ENCODE measurements at places on chromosomes 5 and 9.
A peak's percentile ranks its signal among the peaks of the same experiment; 100 is the strongest.

GRCh38 chr9:108283696-108284095 lies 572.1 kb downstream of the ACTL7B start:
- no peak for DNase-seq

DNA sequence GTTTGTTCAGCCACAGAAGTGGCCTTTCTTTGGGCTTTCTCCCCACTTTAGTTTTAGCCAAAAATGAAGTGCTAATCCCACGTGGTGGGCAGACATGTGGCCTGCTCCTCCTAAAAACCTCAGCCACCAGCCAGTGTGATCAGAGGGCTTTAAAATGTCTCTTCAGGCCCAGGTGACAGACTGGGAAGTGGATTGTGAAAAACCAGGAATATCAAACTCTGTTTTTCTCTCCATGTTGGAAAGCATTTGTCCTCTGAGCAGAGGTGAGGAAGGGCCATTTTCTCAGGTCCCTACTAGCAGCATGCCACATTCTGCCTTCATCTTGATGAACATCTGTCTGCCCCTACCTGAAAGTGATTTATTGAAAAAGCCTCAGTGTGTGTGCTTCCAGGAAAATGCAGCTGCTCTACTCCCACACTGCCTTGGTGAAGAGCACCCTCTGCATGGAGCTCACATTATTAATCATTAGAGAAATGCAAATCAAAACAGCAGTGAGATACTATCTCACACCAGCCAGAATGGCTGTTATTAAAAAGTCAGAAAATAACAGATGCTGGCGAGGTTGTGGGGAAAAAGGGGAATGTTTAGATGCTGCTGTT lies 181.2 kb upstream of the DMAC1 start:
- no peak for DNase-seq

- DNase-seq = no peak
Observed at GRCh38 chr9:14687042-14687719, 6.1 kb downstream of the ZDHHC21 start.

- peak; percentile 68 for DNase-seq
Observed at GRCh38 chr9:112784020-112784785, 33.6 kb downstream of the SNX30 start.

DNA sequence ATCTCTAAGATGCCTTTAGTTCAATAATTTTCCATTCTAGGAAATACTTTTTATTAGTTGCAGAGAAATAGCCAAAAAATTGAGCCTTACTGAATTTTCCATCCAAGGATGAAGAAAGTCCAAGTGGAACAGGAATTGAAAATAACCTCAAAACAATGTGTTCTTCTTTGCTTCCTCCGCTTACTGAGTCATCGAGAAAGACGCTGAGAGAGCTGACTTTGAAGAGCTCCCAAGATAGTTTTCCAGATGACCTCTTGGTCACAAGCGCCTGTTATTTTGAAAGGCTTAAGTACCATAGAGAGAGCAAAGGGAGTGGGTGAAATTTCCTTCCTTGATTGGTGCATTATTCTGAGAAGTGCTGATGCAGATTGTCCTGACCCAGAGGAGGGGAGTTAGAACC lies 253.5 kb upstream of the ATP10B start:
- no peak for DNase-seq

DNA sequence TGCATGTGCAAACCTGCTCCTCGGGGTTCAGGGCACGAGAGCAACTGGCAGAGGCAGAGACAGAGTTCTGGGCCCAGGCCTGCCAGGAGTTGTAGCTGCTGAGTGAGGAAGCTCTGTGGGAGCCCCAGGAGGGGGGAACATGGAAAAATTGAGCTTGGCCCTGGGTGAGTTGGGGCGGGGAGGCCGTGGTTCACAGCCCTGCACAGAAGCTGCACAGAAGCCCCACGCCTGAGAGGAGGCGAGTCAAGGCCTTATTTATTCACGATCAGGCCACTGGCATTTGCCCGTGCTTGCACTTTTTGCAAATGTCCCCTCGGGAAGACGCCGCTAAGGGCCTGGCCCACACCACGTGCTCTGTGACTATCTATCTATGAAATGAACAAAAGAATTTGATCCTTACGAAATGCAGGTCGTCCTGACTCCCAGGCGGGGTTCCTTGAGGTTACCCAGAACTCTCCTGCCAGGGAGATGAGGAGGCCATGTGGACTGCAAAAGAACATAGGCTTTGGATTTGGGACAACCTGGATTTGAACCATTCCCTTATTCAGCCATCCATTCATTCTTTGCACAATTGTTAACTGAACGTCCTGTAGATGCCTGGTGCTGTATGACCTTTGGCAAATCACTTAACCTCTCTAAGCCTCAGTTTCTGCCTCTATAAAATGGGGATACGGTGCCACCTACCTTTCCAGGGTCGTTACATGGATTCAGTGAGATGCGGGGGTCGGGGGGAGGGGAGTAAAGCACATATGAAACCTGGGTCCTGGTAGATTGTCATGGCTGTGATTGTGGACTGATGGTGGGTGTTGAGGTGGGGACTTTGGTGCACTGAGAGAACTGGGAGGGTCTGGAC lies 17.9 kb downstream of the COL27A1 start:
- DNase-seq = no peak

DNA sequence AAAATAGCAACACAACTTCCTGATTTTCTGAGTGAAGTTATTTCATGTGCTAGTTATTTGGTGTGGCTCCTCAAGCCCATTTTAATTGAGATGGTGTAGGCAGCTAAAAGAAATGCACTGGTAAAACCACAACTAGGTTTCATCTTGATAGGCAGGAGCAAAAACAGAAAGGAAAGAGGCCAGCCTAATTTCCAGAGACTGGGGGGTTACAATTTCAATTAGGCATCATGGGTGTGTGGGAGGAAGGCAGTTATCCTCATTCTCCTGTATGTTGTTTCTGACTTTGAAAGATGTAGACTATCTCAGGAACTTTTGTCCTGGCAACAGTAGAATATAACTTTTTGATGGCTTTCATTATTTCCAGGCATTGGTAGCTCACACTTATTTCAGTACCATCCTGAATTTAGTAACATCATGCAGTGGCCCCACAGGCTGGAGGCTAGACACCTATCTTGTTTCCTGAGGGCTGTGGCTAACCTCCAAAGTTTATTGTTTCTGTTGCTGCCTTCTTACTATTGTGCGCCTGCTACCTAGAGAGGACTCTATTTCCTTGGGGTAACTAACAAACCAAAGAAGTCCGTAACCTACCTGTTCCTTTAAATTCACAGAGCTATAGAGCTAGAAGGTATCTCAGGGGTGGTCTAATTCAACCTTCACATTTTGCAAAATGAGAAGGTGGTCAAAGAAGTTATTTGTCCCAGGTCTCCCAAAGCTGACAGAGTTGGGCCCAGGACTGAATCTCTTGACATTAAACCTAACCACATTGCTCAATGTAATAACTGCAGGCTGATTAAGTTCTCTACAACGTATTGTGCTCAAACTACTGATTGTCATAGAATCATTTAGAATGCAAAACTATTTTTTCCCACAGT lies 42.4 kb downstream of the FYB1 start:
- DNase-seq = no peak
